Activated naive CD8-positive, alpha-beta T cell treated with anti-CD3 and anti-CD28 coated beads, Interleukin-2, amount 10 ng/mL, durations not matched to agents 7 days and 5 days (primary cell): ENCODE measurements at places on chromosomes 5 and 9. TPM values are rescaled to one million over a fixed set of nuclear protein-coding genes. Genes with fewer than 3 reads are reported as not detected.

UIMC1 gene
- 52.8 TPM for total RNA-seq

TMEM215 gene
- total RNA-seq = not detected

GLRA1 gene
- total RNA-seq = not detected

SPATA31C2 gene
- not detected for total RNA-seq

IRX2 gene
- total RNA-seq = not detected

LAMC3 gene
- total RNA-seq = 0.19 TPM

SPINK4 gene
- total RNA-seq = not detected

FAF2 gene
- 32.4 TPM for total RNA-seq

ANKRA2 gene
- 33.0 TPM for total RNA-seq

AJM1 gene
- 6.7 TPM for total RNA-seq

TPPP gene
- 0.40 TPM for total RNA-seq

ADGRD2 gene
- total RNA-seq = not detected

GPR150 gene
- 1.2 TPM for total RNA-seq

LOX gene
- total RNA-seq = not detected

CCNI2 gene
- 12.4 TPM for total RNA-seq

FANCC gene
- total RNA-seq = 12.9 TPM

SH3PXD2B gene
- 0.42 TPM for total RNA-seq
